ENCODE measurements at places on chromosomes 12 and 14.

DNA sequence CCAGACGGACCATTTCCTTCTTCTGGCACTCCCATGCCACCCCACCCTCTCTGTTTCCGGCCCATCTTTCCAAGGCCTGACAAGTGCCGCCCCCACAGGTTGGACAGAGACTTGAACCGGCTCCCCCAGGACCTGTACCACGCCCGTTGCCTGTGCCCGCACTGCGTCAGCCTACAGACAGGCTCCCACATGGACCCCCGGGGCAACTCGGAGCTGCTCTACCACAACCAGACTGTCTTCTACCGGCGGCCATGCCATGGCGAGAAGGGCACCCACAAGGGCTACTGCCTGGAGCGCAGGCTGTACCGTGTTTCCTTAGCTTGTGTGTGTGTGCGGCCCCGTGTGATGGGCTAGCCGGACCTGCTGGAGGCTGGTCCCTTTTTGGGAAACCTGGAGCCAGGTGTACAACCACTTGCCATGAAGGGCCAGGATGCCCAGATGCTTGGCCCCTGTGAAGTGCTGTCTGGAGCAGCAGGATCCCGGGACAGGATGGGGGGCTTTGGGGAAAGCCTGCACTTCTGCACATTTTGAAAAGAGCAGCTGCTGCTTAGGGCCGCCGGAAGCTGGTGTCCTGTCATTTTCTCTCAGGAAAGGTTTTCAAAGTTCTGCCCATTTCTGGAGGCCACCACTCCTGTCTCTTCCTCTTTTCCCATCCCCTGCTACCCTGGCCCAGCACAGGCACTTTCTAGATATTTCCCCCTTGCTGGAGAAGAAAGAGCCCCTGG lies 1.2 kb upstream of the CMTM5 start:
- DNase-seq, result no peak

DNA sequence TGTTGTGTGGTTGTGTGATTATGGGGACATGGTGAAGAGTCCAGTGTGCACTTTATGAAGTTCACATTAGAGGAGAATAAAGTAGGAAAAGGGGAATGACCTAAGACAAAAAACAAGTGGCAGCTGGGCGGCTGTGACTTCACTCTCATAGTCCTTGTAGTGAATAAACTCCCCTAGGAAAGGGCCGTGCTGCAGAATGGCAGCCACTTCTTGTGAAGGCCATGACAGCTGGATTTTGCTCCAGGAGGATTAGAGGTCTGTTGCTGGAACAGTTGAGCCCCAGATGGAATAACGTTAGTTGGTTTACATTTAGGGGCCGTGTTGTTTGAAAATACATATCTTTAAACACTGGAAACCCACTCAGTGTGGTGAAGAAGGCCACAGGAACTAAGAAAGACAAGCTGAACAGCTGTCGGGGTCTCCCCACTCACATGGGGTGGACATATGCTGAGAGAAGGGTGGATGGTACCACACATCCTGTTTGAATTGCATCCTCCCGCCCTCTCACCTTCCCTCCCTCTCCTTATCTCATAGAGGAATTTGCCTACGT lies 276.9 kb downstream of the CACNA1C start:
- DNase-seq, result no peak

- DNase-seq, result no peak
These were observed 198.1 kb downstream of the SLC38A4 start for GRCh38 chr12:46627686-46628085.

DNA sequence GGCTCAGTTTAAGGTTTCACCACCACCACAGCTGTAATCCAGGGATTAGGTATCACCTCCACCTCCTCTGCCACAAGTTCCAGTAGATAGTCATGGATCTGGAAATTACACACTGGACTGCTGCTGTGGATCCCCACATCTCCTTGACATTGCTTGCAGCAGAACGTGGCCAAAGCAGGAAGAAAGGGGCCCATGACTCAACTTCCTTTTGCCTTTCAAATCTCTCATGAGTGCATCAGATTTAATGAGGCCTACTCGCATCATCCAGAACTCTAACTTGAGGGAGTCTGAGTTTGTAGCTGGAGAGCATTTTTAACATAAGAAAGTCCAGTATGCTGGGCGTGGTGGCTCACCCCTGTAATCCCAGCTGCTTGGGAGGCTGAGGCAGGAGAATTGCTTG lies 29.2 kb upstream of the TMED10 start:
- peak; percentile 60 for DNase-seq

DNA sequence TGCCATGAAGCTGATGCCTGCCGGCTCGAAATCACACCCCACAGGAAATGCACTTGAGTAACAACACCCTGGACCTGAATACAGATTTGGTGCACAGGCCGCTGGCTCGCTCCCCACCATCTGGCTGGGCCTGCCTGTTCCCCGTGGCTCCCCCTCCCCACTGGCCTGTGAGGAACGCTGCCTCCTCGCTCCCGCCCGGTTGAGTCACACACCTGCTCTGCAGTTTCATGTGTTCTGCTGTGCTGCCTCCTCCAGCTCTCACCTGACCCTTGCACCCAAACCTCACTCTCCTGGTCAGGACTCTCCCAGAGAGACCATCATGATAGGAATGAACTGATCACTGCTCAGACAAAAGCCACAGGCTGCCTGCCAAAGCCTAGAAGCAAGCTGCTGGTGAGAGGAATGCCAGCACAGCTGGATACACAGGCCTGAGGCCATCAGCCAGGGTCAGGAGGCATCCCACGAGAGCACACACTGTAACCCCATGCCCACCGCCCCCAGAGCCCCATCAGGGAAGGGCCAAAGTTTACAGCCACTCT lies 3.8 kb upstream of the SIVA1 start:
- peak; percentile 28 for DNase-seq

- DNase-seq, result no peak
These were observed 15.8 kb upstream of the RPS6KL1 start for GRCh38 chr14:74938531-74939495.
